ENCODE measurements at places on chromosomes 1 and 21. TPM values are rescaled to one million over a fixed set of nuclear protein-coding genes. Genes with fewer than 3 reads are reported as not detected.

DNA sequence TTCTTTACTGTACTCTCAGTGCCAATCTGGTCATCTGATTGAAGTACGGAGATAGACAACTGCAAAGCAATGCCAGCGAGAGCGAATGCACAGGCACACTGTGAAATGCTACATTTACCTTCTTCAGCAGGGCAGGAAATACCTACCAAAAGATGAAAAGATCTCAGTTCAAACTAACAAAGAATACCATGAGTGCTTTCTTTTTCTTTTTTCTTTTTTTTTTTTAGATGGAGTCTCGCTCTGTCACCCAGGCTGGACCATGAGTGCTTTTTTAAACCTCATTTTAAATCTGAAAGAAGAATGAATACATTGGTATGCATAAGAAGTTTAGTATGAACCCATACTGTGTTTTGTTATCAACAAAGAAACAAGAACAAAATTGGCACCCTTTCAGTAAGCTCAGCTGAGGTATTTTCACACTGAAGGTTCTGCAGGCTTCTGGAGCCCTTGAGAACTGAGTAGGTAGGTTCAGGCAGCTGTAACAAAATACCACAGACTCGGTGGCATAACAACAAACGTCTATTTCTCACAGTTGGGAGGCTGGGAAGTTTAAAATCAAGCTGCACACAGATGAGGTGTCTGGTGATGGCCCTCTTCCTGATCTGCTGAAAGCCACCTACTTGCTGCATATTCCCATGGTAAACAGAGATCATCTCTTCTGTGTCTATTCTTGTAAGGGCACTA is 1.7 kb upstream of the CHI3L2 start:
- no peaks in the 10 kb centered on the region for H3K27me3 ChIP-seq
- no peaks in the 10 kb centered on the region for H3K36me3 ChIP-seq
- H3K4me1 ChIP-seq, result peaks cover 60% of the 10 kb centered on the region
- H3K27ac ChIP-seq, result no peak overlapping the region

DNA sequence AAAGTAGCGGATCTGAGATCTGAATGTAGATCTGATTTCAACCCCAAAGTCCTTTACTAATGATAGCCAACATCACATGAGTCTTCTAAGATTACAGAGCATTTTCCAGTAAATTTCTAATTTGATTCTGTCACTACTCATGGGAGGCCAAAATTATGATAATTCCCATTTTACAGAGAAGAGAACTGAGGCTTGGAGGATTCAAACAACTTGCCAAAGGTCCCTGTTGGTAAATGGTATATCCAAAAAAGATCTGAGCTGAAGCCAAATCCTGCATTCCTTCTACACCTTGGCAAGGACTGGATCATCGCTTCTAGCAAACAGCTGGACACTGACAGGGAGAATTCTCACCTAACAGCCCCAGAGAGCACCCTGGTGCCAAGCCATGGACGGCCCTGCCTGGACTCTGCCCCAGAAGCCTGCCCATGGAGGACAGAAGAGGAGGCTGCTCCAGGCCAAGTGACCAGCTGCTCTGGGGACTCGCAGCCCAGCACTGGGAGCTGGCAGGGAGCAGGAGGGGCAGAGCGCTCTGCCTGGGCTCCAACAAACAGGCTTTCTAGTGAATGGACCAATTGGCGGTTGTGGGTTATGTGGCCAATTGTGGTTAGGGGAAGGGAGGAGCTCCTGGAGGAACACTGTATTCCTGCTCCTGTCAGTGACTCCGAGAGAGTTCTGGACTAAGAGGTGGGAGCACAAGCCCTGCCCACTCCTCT is 6.4 kb upstream of the CSF1 start:
- H3K4me1 ChIP-seq, result peaks cover 31% of the 10 kb centered on the region
- H3K36me3 ChIP-seq, result no peaks in the 10 kb centered on the region
- H3K27ac ChIP-seq, result no peak overlapping the region
- H3K27me3 ChIP-seq, result no peaks in the 10 kb centered on the region

DNA sequence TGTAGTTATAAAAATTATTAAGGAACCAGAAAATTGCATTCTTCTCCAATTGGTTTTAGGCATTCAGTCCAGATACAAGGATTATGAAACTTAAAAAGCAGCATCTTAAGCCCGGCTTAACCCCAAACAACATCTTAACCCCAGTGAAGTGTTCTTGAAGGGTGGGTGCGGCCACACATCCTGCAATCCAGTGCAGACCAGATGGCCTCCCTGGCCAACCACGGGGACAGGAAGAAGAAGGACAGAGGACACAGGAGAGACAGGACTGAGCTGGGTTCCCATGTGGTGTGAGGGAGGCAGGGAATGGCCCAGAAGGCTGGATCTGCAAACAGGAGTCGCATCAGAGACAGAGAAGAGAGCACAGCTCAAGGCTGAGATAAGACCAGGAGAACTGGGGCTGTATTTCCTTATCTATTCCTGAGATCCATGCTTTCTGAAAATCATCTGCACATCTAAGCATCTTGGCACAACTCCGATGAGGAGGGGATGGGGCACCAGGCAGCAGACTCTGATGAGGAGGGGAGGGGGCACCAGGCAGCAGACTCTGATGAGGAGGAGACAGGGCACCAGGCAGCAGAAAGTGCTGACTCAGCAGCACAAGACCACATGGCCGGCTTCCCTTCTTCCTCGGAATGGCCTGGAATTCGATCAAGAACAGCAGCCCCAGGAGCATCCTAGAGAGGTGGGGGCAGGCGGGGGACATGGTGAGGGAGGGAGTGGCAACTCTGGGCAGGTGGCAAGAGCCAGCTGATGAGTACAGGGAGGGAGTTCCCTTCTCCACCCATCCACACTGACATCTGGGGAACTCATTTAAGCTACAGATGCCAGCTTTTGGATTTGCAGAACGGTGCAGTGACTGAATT is 26.6 kb downstream of the ABCG1 start:
- H3K27me3 ChIP-seq, result no peaks in the 10 kb centered on the region
- peaks cover 25% of the 10 kb centered on the region for H3K4me1 ChIP-seq
- H3K27ac ChIP-seq, result no peak overlapping the region

GRCh38 chr1:44348061-44348485 is 7.0 kb downstream of the ERI3 start:
- H3K4me1 ChIP-seq, result peaks cover 21% of the 10 kb centered on the region
- no peaks in the 10 kb centered on the region for H3K27me3 ChIP-seq
- DNase-seq, result no peak
- no peak overlapping the region for H3K27ac ChIP-seq
- no peak overlapping the region for H3K4me3 ChIP-seq

DNA sequence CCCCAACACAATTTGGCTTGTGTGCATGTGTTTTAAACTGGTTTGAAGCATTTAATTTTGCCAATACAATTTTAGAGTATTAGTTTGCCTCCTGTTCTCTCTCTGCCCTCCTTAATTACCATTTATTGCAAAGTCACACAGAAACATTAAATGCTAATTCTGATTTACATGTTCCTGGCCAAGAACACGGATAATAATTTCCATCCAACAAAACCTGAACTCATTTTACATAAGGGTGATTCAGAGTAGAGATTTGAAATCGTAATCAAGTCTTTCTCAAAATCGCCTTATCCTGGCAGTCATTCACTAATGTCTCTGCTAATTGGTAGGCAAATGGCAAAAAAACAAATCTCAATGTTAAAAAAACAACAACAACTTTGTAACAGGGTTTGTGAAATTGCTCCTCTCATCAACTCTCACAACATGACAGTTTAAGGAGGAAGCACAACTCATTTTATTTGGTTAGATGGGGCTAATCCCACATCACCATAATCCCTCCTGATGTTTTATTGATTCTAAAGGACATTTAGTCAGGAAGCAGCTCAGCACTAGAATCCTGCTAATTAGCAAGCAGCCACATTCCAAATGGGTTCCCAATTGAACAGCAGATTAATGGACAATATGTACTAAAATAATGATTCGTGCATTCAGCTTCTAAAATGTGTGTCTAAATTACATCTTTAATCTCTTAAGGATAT is 55.9 kb downstream of the C1orf87 start:
- no peak for DNase-seq
- H3K4me1 ChIP-seq, result no peaks in the 10 kb centered on the region
- H3K4me3 ChIP-seq, result no peak overlapping the region
- no peaks in the 10 kb centered on the region for H3K27me3 ChIP-seq

- no peak overlapping the region for H3K27ac ChIP-seq
- no peak overlapping the region for H3K4me3 ChIP-seq
- H3K4me1 ChIP-seq, result peaks cover 13% of the 10 kb centered on the region
These were observed 28.7 kb upstream of the PWP2 start for GRCh38 chr21:44078411-44078981.

GRCh38 chr1:180791806-180792205 is 120.9 kb upstream of the KIAA1614 start:
- DNase-seq, result no peak
- no peak overlapping the region for H3K4me3 ChIP-seq
- H3K4me1 ChIP-seq, result peaks cover 20% of the 10 kb centered on the region

DNA sequence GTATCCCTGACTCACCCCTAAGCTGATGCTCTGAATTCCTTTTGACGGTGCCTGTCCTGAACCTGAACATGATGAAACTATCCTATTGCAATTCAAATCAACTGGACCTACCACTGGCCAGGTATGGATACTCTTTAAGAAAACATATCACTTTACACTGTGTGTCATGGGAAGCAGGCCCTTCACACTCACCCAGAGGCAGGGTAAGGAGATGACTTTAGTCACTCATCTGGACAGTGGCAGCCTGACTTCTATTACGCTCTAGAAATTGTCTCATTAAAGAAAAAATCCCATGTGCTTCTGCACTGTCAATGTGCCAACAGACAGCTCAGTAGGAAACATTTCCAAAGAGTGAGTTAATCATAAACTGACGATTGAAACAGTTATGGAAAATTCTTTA is 94.3 kb downstream of the VAV3 start:
- DNase-seq, result no peak
- H3K4me3 ChIP-seq, result no peak overlapping the region
- H3K27ac ChIP-seq, result no peak overlapping the region
- H3K27me3 ChIP-seq, result no peaks in the 10 kb centered on the region

- no peak for DNase-seq
- H3K4me1 ChIP-seq, result no peaks in the 10 kb centered on the region
- H3K27me3 ChIP-seq, result peaks cover 14% of the 10 kb centered on the region
- H3K4me3 ChIP-seq, result no peak overlapping the region
These were observed 664.4 kb downstream of the MATN1 start for GRCh38 chr1:30058970-30059369.

GRCh38 chr1:61523893-61524605 is 200.9 kb downstream of the TM2D1 start:
- no peak overlapping the region for H3K4me3 ChIP-seq
- DNase-seq, result no peak
- no peaks in the 10 kb centered on the region for H3K36me3 ChIP-seq
- H3K27me3 ChIP-seq, result no peaks in the 10 kb centered on the region
- peaks cover 3% of the 10 kb centered on the region for H3K4me1 ChIP-seq

Gene CRTC2
- 55.8 TPM for total RNA-seq

Gene ATP1A2
- total RNA-seq, result 4.5 TPM

Gene TNFRSF14
- 152 TPM for total RNA-seq

Gene CEPT1
- total RNA-seq, result 53.4 TPM

Gene ESRRG
- total RNA-seq, result 1.9 TPM

Gene CNR2
- not detected for total RNA-seq

Gene C1orf87
- total RNA-seq, result 7.4 TPM

Gene RIIAD1
- total RNA-seq, result not detected

Gene AGMAT
- total RNA-seq, result not detected
